ENCODE measurements at places on chromosomes 6 and 20. TPM values are rescaled to one million over a fixed set of nuclear protein-coding genes. Genes with fewer than 3 reads are reported as not detected.

DNA sequence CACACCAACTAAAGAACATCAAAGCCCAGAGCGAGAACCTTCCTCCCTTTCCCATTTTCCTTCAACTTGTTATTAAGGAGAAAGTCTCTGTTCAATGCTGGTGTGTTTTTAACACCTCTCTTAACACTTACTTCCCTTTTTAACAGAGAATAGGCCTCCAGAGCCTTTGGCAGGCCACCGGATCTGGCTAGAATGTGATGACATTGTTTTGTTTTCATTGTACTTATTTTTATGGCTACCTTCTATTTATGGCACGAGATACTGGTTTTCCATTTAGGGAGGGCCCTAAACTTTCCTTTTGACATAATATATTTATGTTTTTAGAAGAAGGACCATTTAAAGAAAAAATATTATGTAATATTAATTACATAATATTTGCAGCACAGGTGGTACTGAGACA is 21.6 kb downstream of the TCF15 start:
- H3K27me3 ChIP-seq: peaks cover 19% of the 10 kb centered on the region
- no peaks in the 10 kb centered on the region for H3K4me1 ChIP-seq
- H3K36me3 ChIP-seq: no peaks in the 10 kb centered on the region
- H3K4me3 ChIP-seq: no peak overlapping the region
- DNase-seq: no peak
- H3K27ac ChIP-seq: no peak overlapping the region

- H3K4me1 ChIP-seq: peaks cover 30% of the 10 kb centered on the region
- H3K4me3 ChIP-seq: no peak overlapping the region
These were observed 59.9 kb upstream of the MAP7 start for GRCh38 chr6:136609873-136610706.

The TGM2 gene
- 0.38 TPM for total RNA-seq

The SLC16A10 gene
- 1.2 TPM for total RNA-seq

The OVOL2 gene
- total RNA-seq: 0.25 TPM

Measured in activated CD4-positive, alpha-beta memory T cell treated with anti-CD3 and anti-CD28 coated beads, Interleukin-2, amount 10 ng/mL, durations not matched to agents 7 days and 5 days (primary cell).